ENCODE measurements at places on chromosomes 5 and 9. TPM values are rescaled to one million over a fixed set of nuclear protein-coding genes. Genes with fewer than 3 reads are reported as not detected.

The PCDHGA11 gene
- 23.0 TPM for total RNA-seq

The TRMO gene
- total RNA-seq, result 15.9 TPM

The FCN2 gene
- total RNA-seq, result not detected

The CBY3 gene
- total RNA-seq, result not detected

The PITX1 gene
- 12.6 TPM for total RNA-seq

The TAF11L5 gene
- not detected for total RNA-seq

The HCN1 gene
- total RNA-seq, result not detected

The ARL14EPL gene
- not detected for total RNA-seq

The LRRTM2 gene
- 2.6 TPM for total RNA-seq

The GMCL2 gene
- not detected for total RNA-seq

The GABRG2 gene
- total RNA-seq, result not detected

The FBP1 gene
- total RNA-seq, result not detected

The RAB3C gene
- not detected for total RNA-seq

The ADAMTSL2 gene
- total RNA-seq, result under 0.01 TPM

The GPX8 gene
- 124 TPM for total RNA-seq

The SEMA6A gene
- total RNA-seq, result 0.66 TPM

The CLIC3 gene
- total RNA-seq, result 5.8 TPM

The QSOX2 gene
- 12.2 TPM for total RNA-seq

The FBN2 gene
- total RNA-seq, result 78.2 TPM

The PGM5 gene
- 88.8 TPM for total RNA-seq

The SCGB3A2 gene
- total RNA-seq, result not detected

The OR1Q1 gene
- total RNA-seq, result not detected

The SPATA31D4 gene
- total RNA-seq, result not detected

Data from smooth muscle cell of trachea (primary cell).